ENCODE measurements at places on chromosomes 13 and 19.

DNA sequence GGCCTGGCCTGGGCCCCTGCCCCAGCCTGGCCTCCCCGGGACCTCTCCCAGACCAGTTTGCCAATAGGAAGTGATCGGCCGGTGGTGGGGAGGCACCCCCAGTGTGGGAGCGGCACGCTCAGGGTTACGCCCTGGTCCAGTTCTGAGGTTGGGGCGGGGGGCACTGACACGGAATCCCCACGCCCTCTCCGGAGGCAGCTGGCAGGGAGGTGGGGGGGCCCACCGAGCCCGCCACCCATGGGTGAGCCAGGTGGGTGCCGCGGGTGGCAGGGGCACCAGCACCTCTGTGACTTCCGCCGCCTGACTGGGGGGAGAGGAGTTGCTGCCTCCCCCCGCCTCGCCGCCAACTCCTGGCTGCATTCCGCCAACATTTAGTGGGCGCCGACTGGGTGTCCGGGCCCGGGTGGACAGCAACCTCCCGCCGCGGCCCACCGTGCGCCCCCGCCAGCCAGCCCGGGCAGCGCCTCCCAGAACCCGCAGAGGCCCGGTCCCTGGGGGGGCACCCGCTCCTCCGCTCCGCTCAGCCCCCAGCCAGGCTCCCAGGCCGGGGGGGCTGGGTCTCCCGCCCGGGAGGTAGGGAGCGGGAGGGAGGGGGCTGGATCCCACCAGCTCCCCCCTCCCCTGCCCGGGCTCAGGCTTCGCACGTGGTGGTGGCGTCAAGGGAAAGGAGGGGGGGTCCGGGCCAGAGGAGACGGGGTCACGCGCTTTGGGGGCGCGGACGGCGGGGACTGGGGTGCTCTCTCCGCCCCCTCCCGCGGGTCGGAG is 2.0 kb downstream of the ZBTB7A start:
- no peak for DNase-seq

DNA sequence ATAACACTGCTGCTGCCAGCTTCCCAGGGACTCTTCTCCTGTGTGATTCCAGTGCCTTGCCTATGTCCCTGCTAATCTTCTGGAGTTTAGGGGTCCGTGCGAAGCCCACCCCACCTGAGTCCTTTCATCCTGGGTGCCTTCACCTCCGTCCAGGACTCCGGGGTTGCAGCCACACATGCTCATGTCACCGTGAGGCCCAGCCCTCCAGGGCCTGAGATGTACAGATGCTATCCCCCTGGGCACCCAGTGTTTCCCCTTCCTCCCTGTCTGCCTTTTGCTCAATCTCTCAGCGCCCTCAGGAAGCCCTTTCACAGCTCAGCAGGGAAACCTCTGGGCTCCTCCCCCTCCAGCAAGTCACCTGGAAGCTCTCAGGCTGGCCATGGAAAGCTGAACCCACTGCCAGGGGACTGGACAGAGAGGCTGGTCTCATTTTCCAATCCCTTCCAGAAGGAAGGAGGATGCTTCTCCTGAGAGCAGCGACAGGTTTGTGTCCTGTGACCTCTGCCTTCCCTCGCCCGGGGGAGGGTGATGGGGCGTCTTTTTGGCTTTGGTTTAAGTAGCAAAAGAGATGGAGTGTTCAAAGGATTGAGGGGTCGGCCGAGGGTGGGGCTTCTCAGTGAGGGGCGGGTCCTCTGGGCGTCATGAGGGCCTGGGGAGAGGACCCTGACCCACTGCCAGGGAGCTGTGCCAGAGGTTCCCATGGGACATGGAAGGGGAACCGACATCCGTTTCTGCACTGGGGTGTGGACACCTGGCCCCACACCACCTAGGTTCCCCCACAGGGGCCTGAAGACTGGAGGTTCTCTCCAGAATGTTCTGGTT is 30.8 kb upstream of the TFDP1 start:
- no peak for DNase-seq

- no peak for DNase-seq
Observed at GRCh38 chr13:110882972-110883371, 31.9 kb downstream of the ANKRD10 start.

DNA sequence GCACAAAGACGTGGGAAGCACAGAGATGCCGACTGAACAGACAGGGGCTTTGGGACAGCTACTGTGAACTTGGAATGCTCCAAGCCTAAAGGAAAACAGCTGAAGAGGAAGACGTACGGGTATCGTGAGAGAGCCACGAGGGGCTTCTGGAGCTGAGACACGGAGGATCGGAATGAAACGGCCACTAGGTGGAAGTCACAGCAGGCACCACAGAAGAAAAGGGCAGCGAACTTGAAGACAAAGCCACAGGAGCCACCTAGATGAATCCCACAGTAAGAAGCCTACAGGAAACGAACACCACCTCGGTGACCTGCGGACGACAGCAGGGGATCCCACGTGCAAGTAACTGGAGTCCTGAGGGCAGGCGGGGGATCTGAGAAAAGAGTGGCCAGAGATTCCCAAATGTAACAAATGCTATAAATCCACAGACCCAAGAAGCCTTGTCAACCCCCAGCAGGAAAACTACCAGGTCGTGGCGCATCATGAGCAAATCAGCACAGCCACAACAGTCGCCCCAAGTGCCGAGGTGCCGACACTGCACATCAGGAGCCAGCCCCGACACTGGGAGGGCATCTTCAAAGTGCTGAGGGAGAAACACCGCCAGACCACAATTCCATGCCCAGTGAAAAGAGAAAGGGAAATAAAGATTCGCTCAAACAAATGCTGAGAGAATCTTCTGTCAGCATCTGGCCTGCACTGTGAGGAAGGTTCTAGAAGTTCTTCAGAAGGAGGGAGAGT is 39.3 kb upstream of the ISYNA1 start:
- DNase-seq: no peak

- no peak for DNase-seq
Observed at GRCh38 chr13:69648340-69649062, 459.1 kb upstream of the ATXN8OS start.

DNA sequence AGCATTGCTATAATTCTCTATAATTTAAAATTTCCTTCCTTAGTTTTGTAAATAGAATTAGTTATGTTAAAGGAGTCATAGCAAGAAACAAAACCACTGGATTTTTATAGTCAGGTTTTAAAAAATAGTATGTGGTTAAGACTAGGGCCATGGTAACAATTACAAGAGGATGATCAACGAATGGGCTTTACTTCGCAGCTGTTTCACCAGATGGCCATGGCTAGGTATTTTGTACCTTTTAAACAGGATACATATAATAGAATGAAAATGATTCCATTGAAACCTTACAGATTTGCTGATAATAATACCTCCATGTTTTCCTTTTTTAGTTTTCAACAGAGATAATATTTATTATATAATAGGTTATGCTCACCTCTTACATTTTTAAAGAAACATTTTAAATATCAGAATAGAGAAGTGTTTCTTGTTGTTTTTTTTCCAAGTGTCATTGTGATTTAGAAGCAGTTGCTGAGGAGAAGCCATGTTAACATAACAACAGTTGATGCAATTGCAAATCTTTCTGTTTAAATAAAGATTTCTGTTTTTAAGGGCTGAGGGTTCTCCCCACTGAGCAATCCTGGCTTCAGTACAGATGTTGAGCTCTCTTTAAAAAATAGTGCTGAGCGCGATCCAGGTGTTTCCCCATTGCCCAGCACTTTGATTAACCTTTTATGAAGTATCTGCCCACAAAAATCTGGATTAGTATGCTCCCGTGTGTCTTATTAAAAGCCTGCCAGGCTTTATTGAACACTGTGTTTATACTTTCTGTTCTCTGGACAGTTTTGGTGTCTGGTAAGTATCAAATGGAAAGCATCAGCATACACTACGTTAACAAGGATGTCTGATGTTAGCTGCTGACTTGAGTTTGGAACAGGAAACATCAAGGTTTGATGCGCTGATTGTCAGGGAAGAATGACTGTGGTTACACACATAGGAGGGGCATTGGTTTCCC is 205.3 kb downstream of the HS6ST3 start:
- DNase-seq: no peak

GRCh38 chr13:22549126-22549525 is 631.7 kb upstream of the SGCG start:
- no peak for DNase-seq

- no peak for DNase-seq
Observed at GRCh38 chr19:36121486-36122124, 6.3 kb downstream of the TBCB start.

GRCh38 chr13:113784645-113785024 is 25.6 kb downstream of the TMEM255B start:
- no peak for DNase-seq

DNA sequence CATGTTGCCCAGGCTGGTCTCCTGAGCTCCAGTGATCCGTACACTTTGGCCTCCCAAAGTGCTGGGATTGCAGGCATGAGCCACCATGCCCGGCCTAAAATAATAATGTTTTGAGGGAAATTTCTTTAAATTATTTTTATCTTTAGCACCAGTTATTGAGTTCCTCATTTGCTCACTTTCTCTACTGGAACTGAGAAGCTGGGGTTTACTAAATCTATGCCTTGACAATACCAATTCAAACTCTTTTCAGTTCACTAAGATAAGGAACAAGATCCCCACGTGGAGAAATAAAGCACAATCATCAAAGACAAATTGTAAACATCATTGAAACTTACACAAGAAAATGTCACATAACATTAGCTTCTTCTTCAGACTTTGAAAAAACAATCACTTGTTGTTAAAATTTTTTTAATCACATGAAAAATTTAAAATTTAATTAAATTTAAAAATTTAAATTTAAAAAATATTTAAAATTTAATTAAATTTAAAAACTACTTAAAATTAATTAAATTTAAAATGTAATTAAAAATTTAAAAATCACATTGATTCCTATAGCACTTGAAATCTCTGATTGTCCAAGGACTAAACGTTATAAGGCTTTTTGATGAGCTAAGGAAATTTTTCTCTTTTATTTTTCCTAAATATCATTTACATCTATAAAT is 25.2 kb upstream of the XPO4 start:
- no peak for DNase-seq

DNA sequence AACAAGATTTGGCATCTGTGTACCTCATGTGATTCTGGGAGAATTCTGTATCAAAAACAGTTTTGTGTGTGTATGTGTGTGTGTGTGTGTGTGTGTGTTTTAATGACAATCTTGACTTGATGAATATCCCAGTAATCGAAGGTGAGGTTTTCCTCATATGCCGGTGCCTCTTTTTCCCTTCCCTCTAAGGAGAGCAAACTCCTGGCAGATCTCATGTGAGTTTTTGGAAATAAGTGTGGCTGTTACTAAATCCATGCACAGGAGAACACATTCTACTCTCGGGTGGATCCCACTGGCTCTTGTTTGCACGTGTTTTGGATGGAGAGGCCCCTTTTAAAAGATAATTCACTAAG is 29.0 kb upstream of the CEBPG start:
- no peak for DNase-seq

DNA sequence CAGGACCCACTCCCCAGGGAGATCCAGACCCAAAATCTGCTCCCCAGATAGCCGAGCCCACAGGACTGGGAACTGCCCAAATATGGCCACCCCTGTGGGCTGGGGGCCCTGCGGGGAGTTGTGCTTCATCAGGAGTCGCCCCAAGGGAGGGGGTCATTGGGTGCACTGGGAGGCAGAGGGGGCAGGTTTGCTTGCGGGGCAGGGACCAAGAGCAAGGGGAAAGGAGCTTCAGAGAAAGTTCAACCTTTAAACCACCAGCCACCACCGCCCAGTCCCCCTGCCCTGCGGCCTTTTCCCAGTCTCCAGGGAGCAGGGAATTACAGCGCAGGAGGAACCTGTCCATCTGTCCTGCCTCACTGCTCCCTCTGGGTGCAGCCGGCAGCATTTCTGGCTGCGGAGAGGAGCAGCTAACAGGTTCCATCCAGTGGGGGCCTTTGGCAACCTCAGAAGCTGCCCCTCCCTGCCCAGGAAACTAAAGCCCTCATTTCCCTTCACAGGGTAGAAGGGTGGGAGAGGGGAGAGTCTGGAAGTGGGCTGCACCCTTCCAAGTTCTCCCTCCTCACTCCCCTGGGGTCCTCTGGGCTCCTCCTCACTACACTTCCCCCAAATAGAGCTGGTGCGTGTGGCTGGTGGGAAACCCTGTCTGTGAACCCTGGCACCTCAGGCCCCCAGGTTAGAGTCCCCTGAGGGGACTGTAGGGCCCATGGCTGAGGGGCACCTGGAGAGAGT is 13.8 kb upstream of the ASF1B start:
- no peak for DNase-seq

GRCh38 chr19:54325194-54325621 is 12.2 kb upstream of the LILRA5 start:
- no peak for DNase-seq

- DNase-seq: no peak
Observed at GRCh38 chr13:113956571-113956970, 17.3 kb downstream of the C13orf46 start.

- no peak for DNase-seq
Observed at GRCh38 chr19:35712567-35713505, 5.0 kb upstream of the KMT2B start.

DNA sequence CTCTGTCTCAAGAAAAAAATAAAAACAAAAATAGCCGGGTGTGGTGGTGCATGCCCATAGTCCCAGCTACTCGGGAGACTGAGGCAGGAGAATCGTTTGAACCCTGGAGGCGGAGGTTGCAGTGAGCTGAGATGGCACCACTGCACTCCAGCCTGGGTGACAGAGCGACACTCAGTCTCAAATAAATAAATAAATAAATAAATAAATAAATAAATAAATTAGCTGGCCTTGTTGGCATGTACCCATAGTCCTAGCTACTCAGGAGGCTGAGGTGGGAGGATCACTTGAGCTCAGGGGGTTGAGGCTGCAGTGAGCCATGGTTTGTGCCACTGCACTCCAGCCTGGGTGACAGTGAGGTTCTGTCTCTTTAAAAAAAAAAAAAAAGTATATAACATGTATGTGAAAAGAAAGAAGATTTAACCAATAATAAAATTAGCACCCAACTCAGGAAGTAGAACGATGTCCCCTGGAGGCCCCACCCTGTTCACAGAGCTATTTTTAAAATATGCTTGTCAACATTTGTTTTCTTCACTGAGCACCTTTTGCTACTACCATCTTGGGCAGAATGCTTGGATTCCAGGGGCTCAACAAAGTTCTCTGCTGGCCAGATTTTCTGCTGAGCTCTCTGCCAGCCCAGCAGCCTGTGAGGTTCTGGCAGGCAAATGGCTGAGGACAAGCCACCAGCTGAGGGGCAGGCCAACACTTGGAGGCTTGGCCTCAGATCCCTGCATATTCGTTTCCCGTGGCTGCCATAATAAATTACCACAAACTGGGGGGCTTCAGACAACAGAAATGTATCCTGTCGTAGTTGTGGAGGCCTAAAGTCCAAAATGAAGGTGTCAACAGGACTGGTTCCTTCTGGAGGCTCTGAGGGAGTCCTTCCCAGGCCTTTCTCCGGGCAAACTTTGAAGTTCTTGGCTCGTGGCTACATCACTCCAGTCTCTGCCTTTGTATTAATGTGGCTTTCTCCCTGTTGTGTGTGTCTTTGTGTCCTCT is 5.2 kb downstream of the SLC25A42 start:
- DNase-seq: no peak

- DNase-seq: no peak
Observed at GRCh38 chr19:30842926-30843325, 470.7 kb downstream of the ZNF536 start.

- DNase-seq: no peak
Observed at GRCh38 chr13:111186305-111186935, 71.3 kb downstream of the ARHGEF7 start.

DNA sequence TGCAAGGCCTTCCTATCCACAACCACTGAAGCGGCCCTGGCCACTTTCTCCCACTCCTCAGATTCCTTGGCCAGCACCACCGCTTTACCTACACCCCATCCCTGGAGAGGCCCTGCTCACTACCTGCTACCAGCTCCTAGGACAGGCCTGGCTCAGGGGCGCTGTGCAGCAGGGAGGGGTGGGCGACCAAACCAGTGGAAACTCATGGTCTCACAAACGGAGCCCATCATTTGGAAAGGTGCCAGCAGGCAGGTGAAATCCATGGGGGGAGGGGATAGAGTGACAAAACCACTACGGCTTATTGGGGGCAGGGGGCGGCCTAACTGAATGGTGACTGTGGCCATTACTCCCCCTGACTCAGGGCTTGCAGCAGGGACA is 27.6 kb downstream of the C19orf47 start:
- no peak for DNase-seq
